Fibroblast of the aortic adventitia (primary cell): ENCODE measurements at places on chromosomes 4 and X. TPM values are rescaled to one million over a fixed set of nuclear protein-coding genes. Genes with fewer than 3 reads are reported as not detected.

MORC4 gene
- total RNA-seq = 38.4 and 42.4 TPM in 2 replicates

MID2 gene
- total RNA-seq = 5.1 and 14.6 TPM in 2 replicates

HGFAC gene
- not detected in 2 replicates for total RNA-seq

HELT gene
- total RNA-seq = not detected in 2 replicates

BBS12 gene
- 2.0 and 5.8 TPM in 2 replicates for total RNA-seq

LRIT3 gene
- total RNA-seq = under 0.01 TPM in 1 of 2 replicates, not detected in the other

WFS1 gene
- 9.7 and 14.3 TPM in 2 replicates for total RNA-seq

ARHGAP24 gene
- 67.6 and 104 TPM in 2 replicates for total RNA-seq

ARMCX1 gene
- total RNA-seq = 52.0 and 104 TPM in 2 replicates

USP17L24 gene
- total RNA-seq = not detected in 2 replicates

RASGEF1B gene
- total RNA-seq = 1.2 and 2.0 TPM in 2 replicates

DDX53 gene
- not detected in 2 replicates for total RNA-seq

NDP gene
- 0.41 and 2.9 TPM in 2 replicates for total RNA-seq

MAGIX gene
- 1.7 and 2.9 TPM in 2 replicates for total RNA-seq

ANTXR2 gene
- 183 and 271 TPM in 2 replicates for total RNA-seq

TRPC5OS gene
- total RNA-seq = not detected in 2 replicates

VGLL1 gene
- total RNA-seq = not detected in 2 replicates

RAB40AL gene
- 0.99 TPM in 1 of 2 replicates, not detected in the other for total RNA-seq

AMBN gene
- total RNA-seq = not detected in 2 replicates

SLC30A9 gene
- 41.8 and 62.4 TPM in 2 replicates for total RNA-seq

SLC35A2 gene
- 5.6 and 12.2 TPM in 2 replicates for total RNA-seq

PITX2 gene
- 0.18 and 1.4 TPM in 2 replicates for total RNA-seq

RAB9A gene
- 36.0 and 51.8 TPM in 2 replicates for total RNA-seq
